Heart right ventricle (tissue), 16 donors: ENCODE measurements at places on chromosomes 7 and 10. TPM values are rescaled to one million over a fixed set of nuclear protein-coding genes. Genes with fewer than 3 reads are reported as not detected.

Gene RBM28
- 21.5 TPM for total RNA-seq

Gene CASD1
- total RNA-seq: 26.9 TPM

Gene CNPY1
- not detected for total RNA-seq

Gene HOXA7
- not detected for total RNA-seq

Gene IFIT3
- total RNA-seq: 12.5 TPM

Gene CCNY
- 96.4 TPM for total RNA-seq

Gene TUBAL3
- 0.14 TPM for total RNA-seq

Gene C10orf67
- 0.27 TPM for total RNA-seq

Gene SEMA3A
- 1.5 TPM for total RNA-seq

Gene GPER1
- 3.9 TPM for total RNA-seq

Gene TRIP6
- 16.1 TPM for total RNA-seq

Gene UNCX
- not detected for total RNA-seq

Gene ASB10
- total RNA-seq: 28.3 TPM

Gene HHEX
- total RNA-seq: 4.6 TPM

Gene CFAP69
- total RNA-seq: 1.0 TPM
